Sigmoid colon (tissue), 7 donors: ENCODE measurements at places on chromosomes 4 and X. TPM values are rescaled to one million over a fixed set of nuclear protein-coding genes. Genes with fewer than 3 reads are reported as not detected.
A peak's percentile ranks its signal among the peaks of the same experiment; 100 is the strongest.

SPANXC gene
- not detected for total RNA-seq

CWH43 gene
- total RNA-seq, result not detected

DNA sequence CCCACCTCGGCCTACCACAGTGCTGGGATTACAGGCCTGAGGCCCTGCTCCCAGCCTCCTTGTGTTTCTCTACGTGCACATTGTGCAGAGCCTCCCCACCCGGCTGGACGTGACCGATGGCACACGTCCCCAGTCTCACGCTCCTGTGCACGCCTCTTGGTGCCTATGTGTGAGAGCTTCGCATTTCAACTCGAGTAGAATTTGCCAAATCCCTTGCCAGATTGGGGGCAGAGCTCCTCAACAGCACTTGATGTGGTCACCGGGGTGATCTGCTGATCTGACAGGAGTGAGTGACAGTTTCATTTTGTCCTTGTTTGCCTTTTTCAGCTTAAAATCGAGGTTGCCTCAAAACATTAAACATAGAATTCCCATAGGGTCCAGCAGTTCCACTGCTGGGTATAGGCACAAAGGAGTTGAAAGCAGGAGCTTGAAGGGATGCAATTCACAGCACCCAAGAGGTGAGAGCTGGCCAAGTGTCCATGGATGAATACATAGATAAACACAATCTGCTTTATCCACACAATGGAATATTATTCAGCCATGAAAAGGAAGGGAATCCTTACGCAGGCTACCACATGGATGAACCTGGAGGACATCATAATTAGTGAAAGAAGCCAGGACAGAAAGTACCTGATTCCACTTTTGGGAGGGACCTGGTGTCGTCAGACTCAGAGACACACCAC is 17.6 kb downstream of the TMEM187 start:
- no peaks in the 10 kb centered on the region for H3K4me1 ChIP-seq
- H3K27ac ChIP-seq, result no peak overlapping the region
- no peak for DNase-seq
- no peak overlapping the region for H3K4me3 ChIP-seq
- no peaks in the 10 kb centered on the region for H3K27me3 ChIP-seq
- H3K36me3 ChIP-seq, result no peaks in the 10 kb centered on the region

DNA sequence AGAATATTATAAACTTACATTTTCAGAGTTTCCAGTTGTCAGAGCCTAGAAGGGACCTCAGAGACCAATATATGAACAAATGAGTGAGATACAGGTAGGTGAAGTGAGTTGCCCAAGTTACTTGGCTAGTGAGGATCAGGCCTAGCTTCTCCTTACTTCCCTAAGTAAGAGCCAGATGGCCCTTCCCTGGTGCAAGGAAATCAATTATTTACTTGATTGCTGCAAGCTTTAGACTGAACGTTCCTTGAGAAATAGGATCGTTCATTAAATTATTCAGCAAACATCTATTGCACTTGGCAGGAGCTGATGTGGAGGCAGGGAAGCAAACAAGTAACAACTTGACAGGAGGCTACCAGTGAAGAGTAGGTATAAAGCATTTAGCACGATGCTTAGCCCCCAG is 117.8 kb downstream of the EFHC2 start:
- H3K4me3 ChIP-seq, result no peak overlapping the region
- H3K4me1 ChIP-seq, result peaks cover 9% of the 10 kb centered on the region
- DNase-seq, result no peak
- no peaks in the 10 kb centered on the region for H3K36me3 ChIP-seq
- H3K27ac ChIP-seq, result no peak overlapping the region

- DNase-seq, result no peak
- H3K36me3 ChIP-seq, result no peaks in the 10 kb centered on the region
- no peaks in the 10 kb centered on the region for H3K4me1 ChIP-seq
- no peak overlapping the region for H3K4me3 ChIP-seq
- H3K27me3 ChIP-seq, result no peaks in the 10 kb centered on the region
- H3K27ac ChIP-seq, result no peak overlapping the region
Measured at GRCh38 chrX:119087121-119087520, 14.3 kb downstream of the CT47C1 start.

DNA sequence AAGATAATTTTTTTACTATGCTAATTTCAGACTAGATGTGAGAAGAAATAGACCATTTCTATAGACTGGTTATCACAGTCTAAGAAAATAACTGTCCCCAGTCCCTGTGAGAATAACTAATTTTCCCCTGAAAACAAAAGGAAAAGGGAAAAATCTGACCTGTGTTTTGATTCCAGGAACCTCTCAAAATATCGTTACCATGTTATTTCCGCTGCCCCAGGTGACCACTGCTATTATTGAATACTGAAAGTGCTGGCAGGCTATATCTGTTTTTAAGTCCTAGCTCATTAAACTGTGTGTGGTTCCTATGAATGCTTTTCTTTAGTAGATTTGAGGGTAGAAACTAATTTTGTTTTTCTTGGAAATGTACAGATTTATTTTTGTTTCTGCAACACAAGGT is 83.6 kb downstream of the GAB1 start:
- DNase-seq, result no peak
- H3K4me1 ChIP-seq, result no peaks in the 10 kb centered on the region
- H3K36me3 ChIP-seq, result peaks cover 11% of the 10 kb centered on the region
- no peaks in the 10 kb centered on the region for H3K27me3 ChIP-seq
- no peak overlapping the region for H3K4me3 ChIP-seq

DNA sequence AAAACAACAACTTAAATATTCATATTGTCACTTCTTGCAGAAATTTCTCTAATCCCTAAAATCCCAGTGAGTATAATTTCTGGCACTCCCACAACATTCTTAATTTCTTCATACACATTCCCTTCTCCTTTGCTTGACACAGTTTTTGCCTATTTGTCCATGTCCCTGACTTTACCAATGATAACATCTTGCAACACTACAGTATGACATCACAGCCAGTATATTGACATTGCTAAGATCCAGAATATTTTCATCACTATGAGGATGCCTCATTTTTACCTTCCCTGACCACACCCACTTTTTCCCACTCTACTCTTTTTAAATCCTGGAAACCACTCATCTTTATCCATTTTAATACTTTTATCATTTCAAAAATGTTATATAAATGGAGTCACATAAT is 292.3 kb upstream of the GK2 start:
- no peaks in the 10 kb centered on the region for H3K4me1 ChIP-seq
- no peak for DNase-seq
- no peaks in the 10 kb centered on the region for H3K27me3 ChIP-seq

DNA sequence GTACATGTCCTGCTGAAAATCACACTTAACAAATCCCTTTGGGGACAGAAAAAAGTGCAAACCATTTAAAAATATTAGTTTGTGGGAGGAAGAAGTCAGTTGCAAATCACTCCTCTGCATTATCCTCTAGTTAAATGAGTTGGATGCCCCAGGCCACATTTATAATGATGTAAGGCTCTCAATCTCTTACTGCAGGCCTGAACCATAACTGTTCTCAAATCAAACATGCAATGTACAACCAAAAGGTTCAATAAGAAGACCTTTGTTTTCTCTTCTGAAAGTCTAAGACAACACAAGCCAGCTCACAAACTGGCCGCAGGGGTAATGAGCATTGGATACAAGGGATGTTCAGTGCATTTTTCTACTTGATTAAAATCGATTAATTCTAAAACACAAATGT is 39.7 kb downstream of the IGFBP7 start:
- H3K4me3 ChIP-seq, result no peak overlapping the region
- no peaks in the 10 kb centered on the region for H3K27me3 ChIP-seq
- peaks cover 29% of the 10 kb centered on the region for H3K4me1 ChIP-seq
- H3K27ac ChIP-seq, result no peak overlapping the region
- no peak for DNase-seq

DNA sequence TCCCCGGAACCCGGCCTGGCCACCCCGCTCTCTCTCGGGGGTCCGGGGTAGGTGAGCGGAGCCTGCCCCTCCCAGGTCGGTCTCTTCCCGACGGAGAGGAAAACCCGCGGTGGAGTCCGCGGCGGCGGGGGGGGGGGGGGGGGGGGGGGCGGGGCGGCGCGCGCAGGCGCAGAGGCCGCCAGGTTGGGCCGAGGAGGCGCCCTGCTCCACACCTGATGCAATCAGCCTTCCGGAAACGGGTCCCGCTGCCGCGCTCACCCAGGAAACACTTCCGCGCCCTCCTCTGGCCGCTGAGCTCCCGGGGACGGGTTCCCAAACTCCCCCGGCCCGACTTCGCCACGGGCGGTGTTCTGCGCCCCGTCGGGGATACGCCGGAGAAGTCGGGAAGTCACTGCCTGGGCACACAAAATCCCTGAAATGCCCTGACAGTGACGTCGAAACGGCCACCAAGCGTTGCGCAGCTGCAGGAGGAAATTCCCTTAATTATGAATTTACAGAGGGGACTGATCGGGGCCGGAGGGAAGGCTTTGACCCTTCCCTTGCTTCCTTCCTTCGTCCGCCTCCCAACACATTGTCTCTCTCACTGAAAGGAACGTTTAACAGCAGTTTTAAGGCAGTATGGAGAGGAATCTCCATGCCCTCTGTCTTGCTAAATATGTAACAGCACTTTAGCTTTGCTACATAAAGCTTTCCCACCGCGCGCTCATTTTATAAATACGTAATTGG is 2.1 kb upstream of the APBB2 start:
- H3K4me3 ChIP-seq, result peak overlapping the region; percentile 60
- H3K27ac ChIP-seq, result peak overlapping the region; percentile 80
- no peaks in the 10 kb centered on the region for H3K27me3 ChIP-seq
- no peaks in the 10 kb centered on the region for H3K36me3 ChIP-seq
- peak; percentile 89 for DNase-seq
- H3K4me1 ChIP-seq, result peaks cover 27% of the 10 kb centered on the region

DNA sequence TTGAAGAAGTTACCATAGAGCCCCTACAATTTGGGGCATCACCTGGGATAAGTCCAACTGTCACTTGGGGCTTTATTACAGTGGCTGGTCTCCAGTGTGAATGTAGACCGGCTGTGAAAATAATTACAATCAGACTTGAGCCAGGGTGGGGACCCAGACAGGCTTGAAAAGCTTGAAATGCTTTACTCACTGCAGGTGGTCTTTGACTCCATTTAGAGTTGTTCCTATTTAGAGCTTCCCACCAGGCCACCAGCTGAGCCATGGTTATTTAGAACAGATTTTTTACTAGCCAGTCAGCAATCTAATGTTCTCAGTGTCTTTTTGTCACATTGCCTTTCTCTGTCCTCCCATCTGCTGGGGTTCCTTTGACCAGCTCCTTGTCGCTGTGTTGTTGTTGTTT is 5.7 kb downstream of the ARHGAP10 start:
- no peak for DNase-seq
- H3K27ac ChIP-seq, result peak overlapping the region; percentile 95
- no peaks in the 10 kb centered on the region for H3K36me3 ChIP-seq
- no peaks in the 10 kb centered on the region for H3K27me3 ChIP-seq
- H3K4me3 ChIP-seq, result no peak overlapping the region

DNA sequence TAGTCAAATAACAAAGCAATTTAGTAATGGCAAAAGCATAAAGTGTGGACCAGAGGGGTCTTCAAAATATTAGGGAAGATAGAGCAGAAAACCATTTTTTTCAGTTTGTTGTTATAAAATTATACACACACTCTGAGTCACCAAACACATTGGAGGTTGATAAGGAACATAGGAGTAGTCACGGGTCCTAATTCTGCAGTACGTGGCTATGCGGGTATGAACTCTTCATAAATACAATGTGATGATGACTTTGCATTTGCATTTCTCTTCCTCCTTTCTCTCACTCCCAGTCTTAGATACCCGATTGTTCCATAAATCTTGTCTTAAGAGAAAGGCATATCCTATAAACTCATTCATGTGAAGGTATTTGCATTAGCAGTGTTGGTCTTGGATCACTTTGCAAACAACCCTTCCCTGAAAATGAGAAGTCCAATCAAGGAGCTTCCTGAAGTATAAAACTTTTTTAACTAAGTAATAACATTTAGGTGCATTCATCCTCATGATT is 223.6 kb downstream of the PALLD start:
- H3K27me3 ChIP-seq, result no peaks in the 10 kb centered on the region
- peaks cover 43% of the 10 kb centered on the region for H3K4me1 ChIP-seq
- no peak overlapping the region for H3K4me3 ChIP-seq

- no peaks in the 10 kb centered on the region for H3K27me3 ChIP-seq
- H3K27ac ChIP-seq, result no peak overlapping the region
- H3K4me3 ChIP-seq, result no peak overlapping the region
- no peak for DNase-seq
- no peaks in the 10 kb centered on the region for H3K4me1 ChIP-seq
Measured at GRCh38 chrX:88604433-88605221, 142.4 kb upstream of the CPXCR1 start.

DNA sequence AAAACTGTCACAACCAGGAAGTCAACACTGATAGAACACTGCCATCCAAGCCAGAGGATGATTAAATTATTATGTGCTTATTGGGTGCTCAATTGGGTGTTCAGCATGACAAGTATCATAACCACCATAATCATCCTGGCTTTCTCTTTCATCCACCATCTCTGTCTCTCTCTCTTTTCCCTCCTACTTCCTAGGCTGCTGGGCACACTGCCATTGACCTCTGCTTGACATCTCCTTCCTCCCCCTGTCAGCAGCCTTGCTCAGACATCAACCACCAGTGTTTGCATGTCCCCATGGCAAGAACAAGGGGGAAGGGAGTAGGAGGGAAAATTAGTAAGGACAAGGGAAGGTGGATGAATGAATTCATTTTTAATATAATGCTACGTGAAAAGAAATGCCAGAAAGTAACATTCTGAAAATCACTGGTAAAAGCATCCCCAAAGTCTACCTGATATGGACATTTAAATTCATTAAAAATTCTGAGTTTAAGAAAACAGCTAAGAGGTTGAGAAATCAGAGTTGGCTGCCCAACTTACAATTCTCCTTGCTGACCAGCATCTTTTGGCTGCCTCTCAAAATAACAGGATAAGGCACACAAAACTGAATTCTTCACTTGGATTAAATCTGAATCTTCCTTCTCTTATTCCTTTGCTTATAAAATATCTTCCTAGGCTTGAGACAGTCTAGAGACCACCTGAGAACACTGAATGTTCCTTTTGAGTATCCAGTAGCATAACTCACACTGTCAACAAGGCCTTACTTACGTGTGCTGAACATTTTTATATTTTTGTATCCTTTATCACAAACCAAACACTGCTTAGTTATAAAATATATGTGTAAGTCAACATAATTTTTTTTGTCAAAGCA is 48.5 kb downstream of the SNCA start:
- peak; percentile 71 for DNase-seq
- no peak overlapping the region for H3K27ac ChIP-seq
- H3K4me1 ChIP-seq, result no peaks in the 10 kb centered on the region
- H3K4me3 ChIP-seq, result no peak overlapping the region
- no peaks in the 10 kb centered on the region for H3K27me3 ChIP-seq
- no peaks in the 10 kb centered on the region for H3K36me3 ChIP-seq
